ENCODE measurements at places on chromosomes 12 and 14. TPM values are rescaled to one million over a fixed set of nuclear protein-coding genes. Genes with fewer than 3 reads are reported as not detected.

RASAL1 gene
- total RNA-seq = not detected

TMEM63C gene
- total RNA-seq = under 0.01 TPM

OR6C65 gene
- not detected for total RNA-seq

BICDL1 gene
- total RNA-seq = 0.38 TPM

VASH1 gene
- 2.7 TPM for total RNA-seq

TAS2R7 gene
- total RNA-seq = not detected

RIMBP2 gene
- total RNA-seq = under 0.01 TPM

AACS gene
- 22.0 TPM for total RNA-seq

TAPBPL gene
- total RNA-seq = 13.5 TPM

LRRIQ1 gene
- total RNA-seq = 0.38 TPM

USP44 gene
- total RNA-seq = 0.58 TPM

CCDC60 gene
- total RNA-seq = not detected

KRT2 gene
- not detected for total RNA-seq

POTEG gene
- not detected for total RNA-seq

KCNA1 gene
- under 0.01 TPM for total RNA-seq

LAG3 gene
- total RNA-seq = not detected

RIC8B gene
- total RNA-seq = 13.8 TPM

KRT86 gene
- 0.19 TPM for total RNA-seq

ZNF605 gene
- total RNA-seq = 7.1 TPM

CLEC2B gene
- 15.1 TPM for total RNA-seq

EIF2S1 gene
- total RNA-seq = 239 TPM

TSHR gene
- not detected for total RNA-seq

PTCSC3 gene
- total RNA-seq = not detected

SAMD15 gene
- total RNA-seq = 2.5 TPM

CCDC177 gene
- under 0.01 TPM for total RNA-seq

HPD gene
- not detected for total RNA-seq

ZNF839 gene
- total RNA-seq = 9.4 TPM

EPYC gene
- total RNA-seq = not detected

BATF gene
- 1.2 TPM for total RNA-seq

GTF2H3 gene
- total RNA-seq = 60.0 TPM

EPS8 gene
- 165 TPM for total RNA-seq

MCRS1 gene
- total RNA-seq = 61.3 TPM

KITLG gene
- total RNA-seq = 51.6 TPM

FOXA1 gene
- total RNA-seq = not detected

PTPRQ gene
- total RNA-seq = 0.38 TPM

GPRC5D gene
- total RNA-seq = not detected

INHBE gene
- total RNA-seq = 0.85 TPM
